ENCODE measurements at places on chromosomes 12 and 14. TPM values are rescaled to one million over a fixed set of nuclear protein-coding genes. Genes with fewer than 3 reads are reported as not detected.

P2RX2 gene
- total RNA-seq = not detected

DNA sequence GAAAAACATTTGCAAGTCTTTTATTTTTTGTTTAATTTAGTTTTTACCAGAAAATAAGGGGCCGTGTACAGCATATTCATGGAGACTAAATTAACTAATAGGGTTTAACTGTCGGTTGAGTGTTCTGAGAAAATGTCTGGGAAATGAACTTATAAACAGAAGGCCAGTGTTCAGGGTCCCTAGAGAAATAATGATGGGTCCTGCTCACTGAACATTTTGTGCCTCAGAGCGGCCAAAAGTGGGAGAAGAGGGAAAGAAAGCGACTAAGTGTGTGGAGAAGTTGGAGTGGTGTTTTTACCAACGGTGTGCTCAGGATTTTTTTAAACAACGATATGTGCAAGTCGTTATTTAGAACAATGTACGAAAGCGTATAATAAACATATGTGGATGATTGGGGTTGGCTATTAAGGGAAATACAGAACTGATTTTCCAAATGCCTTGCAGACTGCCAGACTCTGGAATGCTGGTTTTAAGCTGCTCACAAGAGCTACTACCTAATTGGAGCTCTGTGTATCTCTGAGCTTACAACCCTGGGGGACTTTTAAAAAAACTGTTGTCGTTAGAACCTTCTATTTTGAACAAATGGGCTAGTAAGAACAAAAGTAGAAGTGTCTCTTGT, 166.7 kb downstream of the SLC38A4 start:
- H3K27ac ChIP-seq = peak overlapping the region; percentile 92
- DNase-seq = no peak
- peaks cover 73% of the 10 kb centered on the region for H3K4me1 ChIP-seq

GRCh38 chr12:62533755-62534107, 67.1 kb downstream of the MON2 start:
- peaks cover 19% of the 10 kb centered on the region for H3K36me3 ChIP-seq

CFAP54 gene
- total RNA-seq = 0.40 TPM

- peaks cover 5% of the 10 kb centered on the region for H3K36me3 ChIP-seq
- H3K27ac ChIP-seq = peak overlapping the region; percentile 67
- no peaks in the 10 kb centered on the region for H3K27me3 ChIP-seq
Observed at GRCh38 chr12:31317471-31318395, 8.2 kb downstream of the SINHCAF start.

UNC119B gene
- 40.9 TPM for total RNA-seq

- H3K27me3 ChIP-seq = peaks cover 9% of the 10 kb centered on the region
- H3K4me3 ChIP-seq = peak within 1 kb of the TSS; percentile 87
- H3K36me3 ChIP-seq = no peaks in the 10 kb centered on the region
- peak within 1 kb of the TSS; percentile 39 for H3K27ac ChIP-seq
- H3K4me1 ChIP-seq = peaks cover 10% of the 10 kb centered on the region
Observed at GRCh38 chr14:90815822-90816662, at the start of gene TTC7B. TTC7B (minus strand) TSS chr14:90816430; CDS start chr14:90816295, 135 bp downstream.

ANAPC5 gene
- 95.5 TPM for total RNA-seq

DNA sequence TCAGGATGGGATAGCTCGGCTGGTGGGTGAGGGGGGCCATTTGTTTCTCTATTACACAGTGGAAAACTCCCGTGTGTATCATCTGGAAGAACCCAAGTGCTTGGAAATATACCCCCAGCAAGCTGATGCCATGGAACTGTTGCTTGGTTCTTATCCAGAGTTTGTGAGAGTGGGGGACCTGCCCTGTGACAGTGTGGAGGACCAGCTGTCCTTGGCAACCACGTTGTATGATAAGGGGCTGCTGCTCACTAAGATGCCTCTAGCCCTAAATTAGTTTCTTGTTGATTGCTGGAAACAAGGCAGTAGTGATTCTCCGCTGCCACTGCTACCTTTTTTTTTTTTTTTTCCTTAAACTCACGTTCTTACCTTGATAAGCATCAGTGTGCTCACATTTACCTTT, 1.9 kb downstream of the RIOX1 start:
- H3K27ac ChIP-seq = no peak overlapping the region
- DNase-seq = no peak
- peaks cover 12% of the 10 kb centered on the region for H3K36me3 ChIP-seq
- peak overlapping the region; percentile 87 for H3K4me3 ChIP-seq

DNA sequence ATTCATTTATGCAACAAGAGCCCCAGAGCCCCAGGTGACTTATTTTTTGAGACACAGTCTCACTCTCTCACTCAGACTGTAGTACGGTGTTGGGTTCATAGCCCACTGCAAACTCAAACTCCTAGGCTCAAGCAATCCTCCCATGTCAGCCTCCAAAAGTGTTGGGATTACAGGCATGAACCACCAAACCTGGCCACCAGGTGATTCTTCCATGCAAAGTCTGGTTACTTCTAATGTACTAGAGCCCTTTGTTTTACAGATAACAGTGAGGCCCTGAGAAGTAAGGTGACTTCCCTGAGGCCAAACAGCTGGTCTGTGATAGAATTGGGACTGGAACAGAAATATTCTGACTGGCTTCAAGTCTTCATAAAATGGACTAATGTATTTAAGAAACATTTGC, 10.0 kb upstream of the KCNK10 start:
- no peak overlapping the region for H3K4me3 ChIP-seq
- no peak overlapping the region for H3K27ac ChIP-seq
- no peaks in the 10 kb centered on the region for H3K27me3 ChIP-seq
- no peak for DNase-seq

GRCh38 chr14:73746520-73747378, 32.6 kb upstream of the PNMA1 start:
- H3K36me3 ChIP-seq = no peaks in the 10 kb centered on the region
- peaks cover 2% of the 10 kb centered on the region for H3K27me3 ChIP-seq
- H3K27ac ChIP-seq = peak overlapping the region; percentile 13

GRCh38 chr14:87999277-87999676, 5.7 kb upstream of the GPR65 start:
- H3K4me3 ChIP-seq = no peak overlapping the region
- no peaks in the 10 kb centered on the region for H3K27me3 ChIP-seq
- no peaks in the 10 kb centered on the region for H3K36me3 ChIP-seq

- peak; percentile 87 for DNase-seq
- peaks cover 36% of the 10 kb centered on the region for H3K36me3 ChIP-seq
- peak overlapping the region; percentile 73 for H3K4me3 ChIP-seq
- peaks cover 78% of the 10 kb centered on the region for H3K4me1 ChIP-seq
Observed at GRCh38 chr12:118356809-118357256, 15.9 kb downstream of the TAOK3 start.

- peaks cover 6% of the 10 kb centered on the region for H3K4me1 ChIP-seq
- H3K27ac ChIP-seq = no peak overlapping the region
- H3K27me3 ChIP-seq = no peaks in the 10 kb centered on the region
- no peak for DNase-seq
Observed at GRCh38 chr14:81474685-81475324, 58.8 kb downstream of the SEL1L start.

DNA sequence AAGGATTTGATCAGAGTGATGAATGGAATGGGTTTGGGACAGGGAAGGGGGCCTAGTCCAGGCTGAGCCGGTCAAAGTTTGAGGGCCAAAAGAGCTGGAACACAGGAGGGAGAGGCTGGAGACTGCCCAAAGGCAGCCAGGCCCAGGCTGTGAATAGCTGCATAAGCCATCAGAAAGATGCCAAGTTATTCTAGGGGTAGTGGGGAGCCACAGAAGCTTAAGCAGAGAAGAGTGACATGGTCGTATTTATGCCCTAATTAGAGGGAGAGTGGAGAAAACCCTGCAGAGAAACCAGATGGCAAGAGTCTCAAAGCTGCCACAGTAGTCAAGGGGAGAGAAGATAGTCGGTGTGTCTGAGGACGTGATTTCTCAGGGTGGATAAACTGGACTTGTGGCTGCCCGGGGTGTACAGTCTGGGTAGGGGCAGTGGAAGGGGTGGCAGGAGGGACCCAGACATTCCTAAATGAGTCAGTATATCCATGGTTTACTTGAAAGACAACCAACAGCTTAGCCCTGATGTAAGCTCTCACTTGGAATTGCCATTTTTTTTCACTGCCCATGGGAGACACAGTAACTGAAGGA, 99.2 kb downstream of the PRICKLE1 start:
- H3K4me3 ChIP-seq = no peak overlapping the region
- no peak for DNase-seq
- H3K27me3 ChIP-seq = peaks cover 4% of the 10 kb centered on the region
- no peaks in the 10 kb centered on the region for H3K36me3 ChIP-seq
- H3K4me1 ChIP-seq = no peaks in the 10 kb centered on the region
- no peak overlapping the region for H3K27ac ChIP-seq

DNA sequence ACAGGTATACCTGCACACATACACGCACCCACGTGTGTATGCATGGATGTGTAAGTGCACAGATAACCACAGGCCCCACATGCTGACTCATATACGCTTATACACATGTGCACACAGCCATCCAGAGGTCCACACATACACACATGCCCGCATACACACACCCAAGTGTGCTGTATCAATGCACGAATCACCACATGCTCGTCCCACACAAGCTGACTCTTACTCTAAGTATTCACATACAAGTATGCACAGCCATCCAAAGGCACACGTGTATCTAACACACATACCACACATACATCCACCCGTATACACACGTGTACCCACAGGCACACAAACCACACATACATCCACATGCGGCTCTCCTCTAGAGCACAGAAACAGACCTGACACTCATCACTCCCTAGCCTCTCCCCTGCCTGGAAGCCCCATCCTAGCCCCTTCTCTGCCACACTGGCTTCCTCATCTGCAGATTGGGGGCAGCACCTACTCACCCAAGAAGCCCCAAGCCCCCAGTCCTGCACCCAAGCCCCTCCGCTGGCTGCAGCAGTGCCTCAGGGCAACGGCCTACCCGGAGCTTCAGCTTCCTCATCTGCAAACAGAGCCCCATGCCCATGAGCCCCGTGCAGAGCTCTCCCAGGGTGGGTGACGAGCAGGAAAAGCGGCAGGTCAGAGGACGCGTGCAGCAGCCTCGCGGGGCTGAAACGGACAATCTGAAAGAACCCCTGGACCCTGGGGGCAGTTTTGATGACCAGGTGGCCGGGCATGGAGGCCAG, 105.4 kb downstream of the NCOR2 start:
- DNase-seq = no peak
- H3K27ac ChIP-seq = no peak overlapping the region
- peaks cover 37% of the 10 kb centered on the region for H3K4me1 ChIP-seq

KLHDC1 gene
- 1.1 TPM for total RNA-seq

DNA sequence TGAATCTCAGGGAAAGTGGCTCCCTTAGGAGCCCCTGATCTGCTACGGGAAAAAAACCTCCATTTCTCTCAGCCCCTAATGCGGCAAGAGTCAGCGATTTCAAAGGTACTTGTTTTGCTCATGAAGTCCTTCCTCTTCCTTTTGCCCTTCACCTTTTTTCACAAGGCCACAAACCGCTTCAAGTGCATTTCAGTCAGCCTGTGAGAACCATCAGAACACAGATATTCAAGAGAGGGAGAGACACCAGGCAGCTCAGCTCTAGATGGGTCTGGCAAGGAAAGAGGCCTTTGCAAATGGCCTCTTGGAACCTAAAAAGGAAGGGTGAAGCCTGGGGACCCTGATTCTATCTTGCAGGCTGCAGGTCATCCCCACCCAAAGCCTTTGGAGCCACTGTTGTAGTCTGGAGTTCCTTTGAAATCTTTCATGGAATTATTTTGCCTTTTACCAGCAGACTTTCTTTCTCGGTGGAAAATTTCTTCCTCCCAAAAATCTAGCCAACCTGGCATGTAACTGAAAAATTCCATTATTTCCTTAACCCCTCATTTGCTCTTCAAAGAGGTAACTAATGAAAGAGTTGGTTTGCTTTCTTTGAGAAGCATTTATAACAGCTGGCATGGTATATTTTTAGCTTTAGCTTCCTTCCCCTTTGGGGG, 145.0 kb downstream of the SAMD4A start:
- DNase-seq = no peak
- peak overlapping the region; percentile 66 for H3K27ac ChIP-seq
- H3K36me3 ChIP-seq = peaks cover 6% of the 10 kb centered on the region

DNA sequence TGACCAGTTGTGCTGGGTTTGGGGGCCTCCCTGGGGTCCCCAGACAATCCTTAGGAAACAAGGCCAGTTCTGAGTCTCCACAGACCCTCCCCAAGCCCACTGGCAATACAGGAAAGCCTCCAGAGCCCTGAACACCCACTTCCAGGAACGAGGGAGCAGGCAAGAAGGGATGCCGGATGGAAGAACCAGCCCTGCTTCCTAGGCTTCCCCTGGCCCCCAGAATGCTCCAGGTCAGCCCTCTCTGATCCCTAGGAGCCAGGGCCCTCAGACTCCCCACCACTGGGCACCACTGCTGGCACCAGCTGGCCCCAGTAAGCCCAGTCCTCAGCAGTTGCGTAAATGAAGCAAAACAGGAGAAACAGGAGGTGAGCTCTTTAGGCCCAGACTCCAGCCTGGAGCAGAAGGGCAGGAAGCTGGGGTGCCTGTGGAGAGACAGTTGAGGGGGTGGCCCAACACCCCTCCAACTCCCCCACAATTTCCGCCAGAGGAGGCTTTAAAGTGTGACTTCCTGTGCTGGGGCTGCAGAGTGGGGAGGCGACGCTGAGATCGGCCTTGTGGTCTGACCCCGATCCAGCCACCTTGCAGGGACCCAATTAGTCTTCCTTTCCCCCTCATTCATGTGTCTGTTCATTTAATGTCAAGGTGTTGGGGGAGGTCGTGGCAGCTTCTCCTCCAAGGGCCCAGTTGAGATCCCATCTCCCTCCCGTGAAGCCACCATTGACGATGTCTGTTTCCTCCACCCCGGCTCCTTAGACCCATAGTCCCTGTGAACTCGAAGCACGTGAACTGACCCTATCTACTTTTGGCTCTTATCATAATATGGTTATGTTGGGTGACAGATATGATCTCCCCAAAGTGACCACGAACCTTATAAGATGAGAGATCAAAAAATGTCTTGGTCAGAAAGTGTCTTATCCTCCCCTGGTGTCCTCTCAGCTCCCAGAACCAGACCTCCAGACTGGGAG, 4.7 kb downstream of the TNFRSF1A start:
- DNase-seq = no peak
- peaks cover 17% of the 10 kb centered on the region for H3K36me3 ChIP-seq
- no peak overlapping the region for H3K4me3 ChIP-seq
- H3K27ac ChIP-seq = no peak overlapping the region
- H3K4me1 ChIP-seq = peaks cover 44% of the 10 kb centered on the region
- no peaks in the 10 kb centered on the region for H3K27me3 ChIP-seq

DNA sequence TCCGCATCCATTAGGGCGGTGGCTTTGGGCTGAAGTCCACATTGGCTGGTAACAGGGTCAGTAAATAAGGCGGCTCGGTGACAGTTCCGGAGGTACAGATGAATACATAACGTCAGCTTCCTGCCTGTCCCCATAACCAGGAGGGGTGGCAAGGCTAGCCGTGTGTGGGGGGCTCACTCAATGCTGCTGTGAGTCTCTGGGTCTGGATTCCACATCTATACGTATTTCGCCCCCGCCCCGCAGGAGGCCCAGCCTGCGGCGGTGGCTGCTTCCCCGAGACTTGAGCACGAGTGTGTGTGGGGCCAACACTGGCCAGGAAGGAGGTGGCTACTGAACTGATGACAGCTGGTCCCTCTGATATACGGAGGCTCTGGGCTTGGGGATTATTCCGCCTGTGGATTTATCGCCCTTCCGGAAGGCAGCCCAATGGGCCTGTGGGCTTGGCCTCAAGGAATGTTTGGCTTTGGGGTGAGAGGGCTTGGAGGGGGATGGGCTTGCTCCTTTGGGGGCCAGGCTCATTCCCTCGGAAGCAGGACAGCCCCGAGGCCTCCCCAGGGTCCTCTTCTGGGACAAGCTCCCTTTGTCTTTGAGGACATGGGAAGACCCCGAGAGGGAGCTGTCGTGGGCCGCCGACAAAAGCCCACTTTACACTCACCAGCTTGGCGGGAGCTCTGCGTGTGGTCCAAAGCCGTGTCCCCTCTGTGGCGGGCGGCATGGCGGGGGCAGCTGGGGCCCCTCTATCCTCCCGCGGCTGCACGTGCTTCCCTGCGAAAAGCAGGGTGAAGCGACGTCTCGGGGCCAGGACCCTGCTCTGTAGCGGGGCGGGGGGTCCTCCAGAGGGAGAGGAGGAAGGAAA, 82.1 kb downstream of the KIF26A start:
- H3K4me3 ChIP-seq = no peak overlapping the region
- H3K36me3 ChIP-seq = no peaks in the 10 kb centered on the region
- no peaks in the 10 kb centered on the region for H3K27me3 ChIP-seq
- H3K4me1 ChIP-seq = no peaks in the 10 kb centered on the region
- no peak overlapping the region for H3K27ac ChIP-seq
